ENCODE measurements at places on chromosomes 13 and 19.

DNA sequence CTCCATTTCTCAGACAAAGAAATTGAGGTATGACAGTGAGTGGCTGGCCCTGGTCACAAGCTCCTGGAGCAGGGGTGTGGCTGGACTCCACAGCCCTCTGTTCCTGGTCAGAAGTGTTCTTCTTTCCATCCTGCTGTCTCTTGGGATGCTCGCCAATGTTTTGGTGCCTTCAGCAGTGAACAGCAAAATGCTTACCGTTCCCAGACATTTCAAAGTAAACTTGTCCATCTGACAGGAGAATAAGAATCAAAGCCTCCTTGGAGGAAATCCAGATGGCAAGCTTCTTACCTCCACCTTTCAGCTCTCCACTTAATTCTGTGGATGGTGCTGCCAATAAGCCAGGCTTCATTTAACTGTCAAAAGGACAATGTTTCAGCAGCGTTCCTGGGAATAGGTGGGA, 954.1 kb downstream of the UQCRFS1 start:
- no peak for DNase-seq

GRCh38 chr19:3509566-3509989, 3.5 kb downstream of the FZR1 start:
- DNase-seq = no peak

GRCh38 chr13:26993780-26994179, 177.8 kb downstream of the USP12 start:
- no peak for DNase-seq

- DNase-seq = no peak
Measured at GRCh38 chr19:5772416-5772815, 12.1 kb downstream of the PRR22 start.

GRCh38 chr19:6423499-6424194, 964 bp downstream of the KHSRP start:
- DNase-seq = no peak

DNA sequence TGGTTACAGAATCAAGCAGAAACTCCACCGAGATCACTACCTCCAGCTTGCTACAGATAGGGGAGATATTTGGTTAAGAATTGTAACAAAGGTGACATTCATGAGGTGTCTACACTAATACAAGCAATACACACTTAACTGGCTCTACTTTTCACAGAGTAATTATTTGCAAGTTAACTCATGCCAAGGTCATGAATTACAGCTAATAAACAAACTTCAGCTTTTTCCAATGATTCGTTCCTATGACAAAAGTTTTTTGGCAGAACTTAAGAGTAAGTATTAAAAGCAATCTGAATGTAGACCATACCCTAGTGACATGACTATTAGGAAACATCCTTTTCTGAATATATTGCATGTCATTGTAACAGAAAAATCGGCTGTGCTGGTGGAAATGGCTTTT, 72.1 kb downstream of the LHFPL6 start:
- no peak for DNase-seq

GRCh38 chr19:46759206-46759605, 13.0 kb upstream of the STRN4 start:
- no peak for DNase-seq
